ENCODE measurements at places on chromosomes 6 and 20.
A peak's percentile ranks its signal among the peaks of the same experiment; 100 is the strongest.

GRCh38 chr20:5491455-5491854 is 174.7 kb upstream of the PROKR2 start:
- no peak for DNase-seq

DNA sequence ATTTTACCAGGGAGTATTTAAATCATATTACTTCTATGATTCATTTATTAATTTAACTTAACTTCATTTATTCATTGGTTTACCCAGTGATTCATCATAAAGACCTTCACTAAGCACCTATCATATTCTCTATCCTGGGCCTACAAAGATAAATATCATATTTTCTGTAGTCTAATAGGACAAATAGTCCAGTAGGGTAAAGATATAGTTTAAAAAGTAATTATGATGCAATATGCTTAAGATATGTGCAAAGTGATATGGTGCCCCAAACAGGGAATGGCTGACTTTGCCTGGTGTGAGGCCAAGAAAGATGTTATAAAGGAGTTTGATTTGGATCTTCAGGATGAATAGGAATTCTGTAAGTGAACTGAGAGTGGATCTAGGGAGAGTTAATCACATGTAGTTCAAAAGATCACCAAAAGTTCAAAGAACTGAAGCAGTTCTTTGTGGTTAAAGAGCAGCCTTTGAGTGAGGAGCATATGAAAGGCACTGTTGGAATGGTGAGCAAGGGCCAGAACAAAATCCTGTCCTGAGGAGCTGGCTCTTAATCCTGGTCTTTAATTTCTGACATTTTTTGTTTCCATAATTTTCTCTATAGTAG is 45.5 kb downstream of the MLIP start:
- no peak for DNase-seq

GRCh38 chr6:68158256-68158655 is 476.8 kb upstream of the ADGRB3 start:
- DNase-seq = no peak

GRCh38 chr6:158631678-158632537 is 12.6 kb downstream of the DYNLT1 start:
- no peak for DNase-seq

GRCh38 chr6:167244064-167244960 is 46.8 kb upstream of the UNC93A start:
- DNase-seq = no peak

GRCh38 chr6:11770546-11771466 is 7.8 kb downstream of the ADTRP start:
- DNase-seq = no peak

GRCh38 chr20:62614961-62615680 is 27.2 kb upstream of the SLCO4A1 start:
- no peak for DNase-seq

GRCh38 chr20:1371202-1371782 is 21.6 kb downstream of the FKBP1A start:
- DNase-seq = no peak

- no peak for DNase-seq
Observed at GRCh38 chr6:105587349-105588122, 184.7 kb upstream of the PREP start.

- DNase-seq = no peak
Observed at GRCh38 chr6:9173229-9173628, 737.9 kb upstream of the SLC35B3 start.

- no peak for DNase-seq
Observed at GRCh38 chr20:50406610-50407136, 103.5 kb upstream of the PTPN1 start.

GRCh38 chr6:113291751-113292445 is 565.2 kb upstream of the MARCKS start:
- no peak for DNase-seq

GRCh38 chr6:141199074-141199473 is 933.7 kb upstream of the GJE1 start:
- no peak for DNase-seq

DNA sequence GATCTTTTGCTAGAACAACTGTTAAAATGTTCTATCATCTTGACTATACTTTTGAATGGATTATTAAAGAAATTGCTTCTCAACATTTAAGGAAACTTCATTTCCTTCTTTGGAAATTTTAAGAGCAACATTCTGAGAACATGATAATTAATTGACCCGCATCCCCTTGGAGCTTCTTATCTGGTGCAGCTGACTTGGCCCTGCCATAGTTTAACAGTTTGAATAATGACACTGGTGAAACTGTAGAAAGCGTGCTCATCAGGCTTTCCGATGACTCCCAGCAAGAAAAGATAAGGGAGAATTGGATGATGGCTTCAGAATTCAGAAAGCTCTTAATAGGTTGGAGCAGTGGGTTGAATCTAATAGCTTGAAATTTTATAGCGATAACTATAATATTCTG is 38.1 kb downstream of the SNX9 start:
- DNase-seq = no peak

- DNase-seq = no peak
Observed at GRCh38 chr6:7650878-7651277, 60.9 kb downstream of the SNRNP48 start.

DNA sequence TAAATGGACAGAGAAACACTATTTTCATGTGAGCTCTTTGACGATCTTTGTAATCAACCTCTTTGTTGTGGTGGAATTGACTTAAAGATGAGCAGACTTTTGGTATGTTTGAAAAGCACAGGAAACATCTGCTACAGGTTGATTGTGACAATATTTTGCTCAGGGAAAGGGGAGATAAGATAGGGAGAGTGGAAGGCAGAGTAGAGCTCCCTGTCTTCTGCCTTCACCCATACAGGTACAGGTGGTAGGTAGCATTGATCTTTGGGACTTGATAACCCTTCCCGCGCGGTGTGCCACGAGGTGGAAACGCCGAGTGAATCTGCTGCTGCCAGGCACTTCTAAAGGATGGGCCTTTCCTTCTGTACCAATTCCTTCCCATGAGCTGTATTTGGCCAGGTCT is 183.6 kb downstream of the UTRN start:
- no peak for DNase-seq

- DNase-seq = peak; percentile 22
Observed at GRCh38 chr6:75526502-75527127, 33.0 kb upstream of the FILIP1 start.

GRCh38 chr6:26016963-26017631 is 54.5 kb downstream of the TRIM38 start:
- no peak for DNase-seq

- DNase-seq = no peak
Observed at GRCh38 chr6:150878347-150879213, 13.1 kb downstream of the MTHFD1L start.

DNA sequence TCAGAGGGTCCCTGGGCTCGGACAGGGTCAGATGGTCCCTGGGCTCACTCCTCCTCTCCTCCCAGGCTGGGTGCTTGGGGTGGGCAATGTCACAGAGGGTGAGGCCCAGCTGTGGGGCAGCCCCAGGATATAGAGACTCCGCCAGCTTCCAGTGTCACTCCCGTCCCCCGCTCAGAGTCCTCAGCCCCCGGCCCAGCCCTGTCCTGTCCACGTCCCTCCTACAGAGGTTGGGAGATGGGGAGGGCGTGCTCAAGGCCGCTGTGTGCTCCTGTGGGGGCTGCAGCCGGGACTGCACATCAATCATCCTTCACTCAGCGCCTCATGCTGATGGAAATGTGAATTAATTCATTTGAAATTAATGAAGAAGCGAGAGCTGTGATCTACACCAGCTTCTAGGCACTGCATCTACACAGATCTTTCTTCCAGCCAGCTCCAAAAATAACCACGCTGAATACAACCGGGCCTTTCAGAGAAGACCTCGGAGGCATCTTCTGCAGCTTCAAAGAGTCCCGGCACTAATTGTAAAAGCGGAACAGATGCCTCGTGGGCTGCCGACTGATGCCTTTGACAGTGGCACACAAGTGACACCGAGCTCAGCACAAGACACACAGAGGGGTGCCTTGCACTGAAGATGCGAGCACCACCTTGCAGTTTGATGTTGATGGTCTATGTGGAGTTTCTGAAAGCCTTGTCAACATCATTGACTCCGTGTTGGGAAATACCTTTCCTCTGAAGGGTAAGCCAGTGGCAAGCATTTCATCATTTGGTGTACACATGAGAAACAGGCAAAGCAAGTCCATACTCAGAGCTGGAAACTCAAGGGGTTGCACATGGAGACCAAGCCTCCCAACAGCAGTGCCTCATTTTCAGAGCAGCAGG is 39.3 kb downstream of the DACT2 start:
- DNase-seq = no peak

DNA sequence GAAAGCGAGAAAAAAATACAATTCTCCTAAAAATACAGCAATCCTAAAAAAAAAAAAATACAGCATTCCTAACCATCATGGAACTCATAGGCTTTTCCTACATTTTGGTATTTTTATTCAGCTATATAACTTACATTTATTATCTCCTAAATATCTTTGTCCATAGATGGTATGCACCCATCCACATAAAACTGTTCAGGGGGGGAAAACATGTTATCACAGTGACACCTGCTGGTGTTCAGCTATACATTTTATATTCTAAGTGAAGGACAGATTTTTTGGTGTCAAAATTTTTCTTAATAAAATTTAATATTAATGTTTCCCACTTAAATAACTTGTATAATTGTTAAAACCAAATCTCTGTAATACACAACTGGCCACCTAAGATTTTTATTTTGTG is 58.0 kb downstream of the BLOC1S5 start:
- no peak for DNase-seq

GRCh38 chr20:45850238-45850637 is 7.0 kb downstream of the ACOT8 start:
- no peak for DNase-seq

DNA sequence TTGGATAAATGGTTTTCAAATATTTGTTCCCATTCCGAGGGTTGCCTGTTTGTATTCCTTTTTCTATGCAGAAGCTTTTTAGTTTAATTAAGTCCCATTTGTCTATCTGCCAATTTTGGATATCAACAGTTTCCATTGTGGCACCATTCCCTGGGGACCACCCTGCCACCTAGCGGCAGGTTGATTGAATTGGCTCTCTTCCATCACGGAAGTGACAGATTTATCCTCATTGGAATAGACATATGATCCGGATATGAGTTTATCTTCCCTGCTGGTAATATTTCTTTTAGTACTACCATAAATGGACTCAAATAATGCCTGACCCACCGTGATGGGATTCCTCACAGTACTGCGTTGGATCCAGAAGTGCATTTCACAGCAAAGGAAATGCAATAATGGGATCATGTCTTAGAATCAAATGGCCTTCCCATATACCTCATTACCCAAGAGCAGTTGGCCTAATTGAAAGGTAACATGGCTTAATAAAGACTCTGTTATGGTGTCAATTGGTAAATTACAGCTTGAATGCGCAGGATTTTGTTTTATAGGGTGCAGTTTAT is 327.0 kb downstream of the BMP2 start:
- no peak for DNase-seq

DNA sequence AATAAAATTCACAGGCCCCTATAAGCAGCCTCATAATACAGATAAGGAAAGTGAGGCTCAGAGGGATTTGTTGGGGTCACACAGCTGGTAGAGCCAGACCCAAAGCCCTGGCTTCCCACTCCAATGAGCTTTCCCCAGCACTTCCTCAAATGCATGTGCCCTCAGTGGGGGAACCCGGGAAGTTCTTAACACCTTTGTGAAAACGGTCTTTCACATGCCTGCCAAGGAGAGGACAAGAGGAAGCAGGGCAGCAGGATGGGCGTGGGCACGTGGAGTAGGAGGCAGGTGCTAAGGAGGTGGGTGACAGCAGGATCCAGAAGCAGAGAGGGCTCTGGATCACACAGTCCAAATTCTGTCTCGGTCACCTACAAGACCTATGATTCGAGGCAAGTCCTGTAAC is 598 bp downstream of the PI16 start:
- no peak for DNase-seq

GRCh38 chr20:1661542-1662299 is 4.1 kb upstream of the SIRPG start:
- no peak for DNase-seq

GRCh38 chr6:3037638-3038365 is 30.5 kb upstream of the RIPK1 start:
- no peak for DNase-seq

- DNase-seq = no peak
Observed at GRCh38 chr6:49570474-49571079, 20.1 kb downstream of the C6orf141 start.

DNA sequence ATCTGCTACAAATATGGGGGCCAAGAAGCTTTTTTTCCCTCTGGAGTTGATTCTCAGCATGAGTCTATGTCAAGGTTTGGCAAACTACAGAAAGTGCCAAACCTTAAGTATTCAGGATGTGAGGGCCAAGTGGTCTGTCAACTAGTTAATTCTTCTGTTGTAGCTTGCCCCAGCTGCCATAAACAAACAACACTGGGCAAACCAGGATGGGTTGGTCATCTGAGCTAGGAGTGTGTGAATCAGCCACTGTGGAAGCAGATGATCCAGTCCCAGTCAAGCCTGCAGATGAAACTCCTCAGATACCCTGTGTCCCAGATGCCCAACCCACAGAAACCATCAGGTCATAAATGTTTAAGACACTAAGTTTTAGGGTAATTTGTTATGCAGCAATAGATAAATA is 103.0 kb upstream of the MOCS1 start:
- DNase-seq = no peak

DNA sequence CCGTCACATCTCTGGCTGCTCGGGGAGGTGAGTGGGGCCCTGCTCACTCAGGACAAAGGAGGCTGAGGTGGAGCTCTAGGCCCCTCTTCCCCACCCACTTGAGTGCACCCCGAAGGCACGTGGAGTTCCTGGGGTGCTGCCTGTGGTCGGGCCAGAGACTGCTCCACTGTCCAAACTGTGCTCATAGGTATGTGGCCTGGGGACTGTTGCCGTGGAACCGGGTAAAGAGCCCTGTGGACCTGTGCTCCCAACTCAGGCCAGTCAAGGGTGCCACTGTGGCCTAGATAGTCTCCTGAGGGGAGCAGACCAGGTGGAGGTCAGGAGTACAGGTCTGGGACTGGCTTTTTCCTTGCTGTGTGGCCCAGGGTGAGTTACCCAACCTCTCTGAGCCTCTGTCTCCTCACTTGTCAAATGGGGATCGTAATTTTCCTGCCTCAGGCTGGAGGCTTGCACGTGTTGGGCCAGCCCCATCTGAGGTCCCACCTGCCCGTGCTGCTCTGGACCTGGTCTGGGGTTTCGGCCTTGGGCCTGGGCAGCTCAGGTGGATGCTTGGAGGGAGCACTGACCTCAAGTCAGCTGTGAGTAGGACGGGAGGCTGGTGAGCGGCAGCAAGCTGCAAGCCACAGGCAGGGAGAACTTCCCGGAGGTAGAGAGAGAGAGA is 12.4 kb upstream of the NPBWR2 start:
- no peak for DNase-seq

DNA sequence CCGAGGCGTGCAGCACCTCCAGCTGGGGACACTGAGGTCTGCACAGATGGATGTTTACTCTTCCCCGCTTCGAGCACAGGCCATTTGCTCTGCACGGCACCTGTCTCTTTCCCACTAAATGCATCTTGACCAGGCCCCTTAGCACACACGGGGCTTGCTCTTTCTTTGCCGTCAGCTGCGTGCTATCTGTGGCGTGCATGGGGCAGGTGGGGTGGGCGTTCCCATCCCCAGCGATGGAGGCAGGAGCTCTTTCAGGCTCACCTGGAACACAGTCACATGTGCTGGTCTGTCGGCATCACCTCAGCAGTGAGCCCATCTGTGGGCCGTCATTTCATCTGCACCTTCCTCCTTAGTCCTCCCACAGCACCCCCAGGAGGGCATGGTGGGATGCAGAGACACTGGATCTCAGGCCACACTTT is 35.1 kb downstream of the RBM38 start:
- no peak for DNase-seq

GRCh38 chr6:44177691-44178423 is 19.2 kb downstream of the CAPN11 start:
- DNase-seq = no peak
